ENCODE measurements at places on chromosomes 2 and 18.

DNA sequence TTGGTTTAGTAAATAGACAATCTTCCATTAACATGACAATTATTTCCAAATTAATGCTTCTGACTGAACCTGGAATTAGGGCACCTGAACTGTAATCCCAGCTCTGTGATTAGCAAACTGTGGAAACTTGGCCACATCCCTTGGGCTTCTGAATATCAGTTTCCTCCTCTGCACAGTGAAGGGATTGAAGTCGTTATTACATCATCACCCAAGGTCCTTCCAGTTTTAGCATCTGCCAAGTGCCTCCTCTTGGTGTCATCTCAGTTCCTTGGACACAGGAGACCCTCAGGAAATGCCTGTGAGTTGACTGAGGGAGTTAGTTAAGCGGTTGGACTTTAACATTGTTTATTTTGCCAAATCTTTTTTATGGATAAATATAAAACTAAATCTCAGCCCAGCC lies 64.8 kb downstream of the MOGAT1 start:
- DNase-seq: peak; percentile 66
- no peak overlapping the region for H3K4me3 ChIP-seq
- H3K36me3 ChIP-seq: no peaks in the 10 kb centered on the region
- H3K27me3 ChIP-seq: no peaks in the 10 kb centered on the region

- no peak overlapping the region for H3K27ac ChIP-seq
- H3K4me1 ChIP-seq: no peaks in the 10 kb centered on the region
- H3K27me3 ChIP-seq: no peaks in the 10 kb centered on the region
- no peaks in the 10 kb centered on the region for H3K36me3 ChIP-seq
- no peak overlapping the region for H3K4me3 ChIP-seq
These were observed 210.8 kb upstream of the THUMPD2 start for GRCh38 chr2:39989888-39990287.

DNA sequence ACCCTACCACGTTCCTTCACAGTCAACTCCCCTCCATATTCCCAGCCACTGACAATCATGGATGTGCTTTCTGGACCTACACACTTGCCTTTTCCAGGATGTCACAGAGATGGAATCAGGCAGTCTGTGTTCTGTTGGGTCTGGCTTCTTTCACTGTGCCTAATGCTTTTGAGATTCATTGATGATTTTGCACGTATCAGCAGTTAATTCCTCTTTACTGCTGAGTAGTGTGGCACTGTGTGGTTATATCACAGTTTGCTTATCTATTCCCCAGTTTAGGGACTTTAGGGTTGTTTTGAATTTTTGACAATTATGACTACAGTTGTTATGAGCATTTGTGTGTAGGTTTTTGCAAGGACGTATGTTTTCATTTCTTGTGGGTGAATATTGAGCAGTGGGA lies 191.7 kb downstream of the ACKR3 start:
- H3K27me3 ChIP-seq: no peaks in the 10 kb centered on the region
- H3K4me1 ChIP-seq: no peaks in the 10 kb centered on the region
- no peaks in the 10 kb centered on the region for H3K36me3 ChIP-seq
- no peak for DNase-seq
- H3K27ac ChIP-seq: no peak overlapping the region

DNA sequence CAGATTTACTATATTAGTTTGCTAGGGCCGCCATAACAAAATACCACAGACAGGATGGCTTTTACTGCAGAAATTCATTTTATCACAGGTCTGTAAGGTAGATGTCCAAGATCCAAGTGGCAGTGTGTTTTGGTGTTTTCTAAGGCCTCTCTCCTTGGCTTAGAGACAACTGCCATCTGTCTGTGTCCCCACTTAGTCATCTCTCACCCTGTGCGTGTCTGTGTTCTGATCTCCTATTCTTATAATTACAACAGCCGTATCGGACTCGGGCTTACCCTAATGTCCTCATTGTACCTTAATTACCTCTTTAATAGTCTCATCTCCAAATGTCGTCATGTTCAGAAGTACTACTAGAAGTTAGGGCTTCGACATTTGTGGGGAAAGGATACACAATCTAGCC lies 362.3 kb upstream of the CDH19 start:
- H3K27ac ChIP-seq: no peak overlapping the region
- no peaks in the 10 kb centered on the region for H3K36me3 ChIP-seq
- H3K4me1 ChIP-seq: no peaks in the 10 kb centered on the region
- H3K4me3 ChIP-seq: no peak overlapping the region
- H3K27me3 ChIP-seq: no peaks in the 10 kb centered on the region
- DNase-seq: no peak

- H3K36me3 ChIP-seq: no peaks in the 10 kb centered on the region
- H3K4me3 ChIP-seq: no peak overlapping the region
- no peaks in the 10 kb centered on the region for H3K4me1 ChIP-seq
- no peaks in the 10 kb centered on the region for H3K27me3 ChIP-seq
These were observed 100.1 kb downstream of the MYOM1 start for GRCh38 chr18:3119401-3120341.

DNA sequence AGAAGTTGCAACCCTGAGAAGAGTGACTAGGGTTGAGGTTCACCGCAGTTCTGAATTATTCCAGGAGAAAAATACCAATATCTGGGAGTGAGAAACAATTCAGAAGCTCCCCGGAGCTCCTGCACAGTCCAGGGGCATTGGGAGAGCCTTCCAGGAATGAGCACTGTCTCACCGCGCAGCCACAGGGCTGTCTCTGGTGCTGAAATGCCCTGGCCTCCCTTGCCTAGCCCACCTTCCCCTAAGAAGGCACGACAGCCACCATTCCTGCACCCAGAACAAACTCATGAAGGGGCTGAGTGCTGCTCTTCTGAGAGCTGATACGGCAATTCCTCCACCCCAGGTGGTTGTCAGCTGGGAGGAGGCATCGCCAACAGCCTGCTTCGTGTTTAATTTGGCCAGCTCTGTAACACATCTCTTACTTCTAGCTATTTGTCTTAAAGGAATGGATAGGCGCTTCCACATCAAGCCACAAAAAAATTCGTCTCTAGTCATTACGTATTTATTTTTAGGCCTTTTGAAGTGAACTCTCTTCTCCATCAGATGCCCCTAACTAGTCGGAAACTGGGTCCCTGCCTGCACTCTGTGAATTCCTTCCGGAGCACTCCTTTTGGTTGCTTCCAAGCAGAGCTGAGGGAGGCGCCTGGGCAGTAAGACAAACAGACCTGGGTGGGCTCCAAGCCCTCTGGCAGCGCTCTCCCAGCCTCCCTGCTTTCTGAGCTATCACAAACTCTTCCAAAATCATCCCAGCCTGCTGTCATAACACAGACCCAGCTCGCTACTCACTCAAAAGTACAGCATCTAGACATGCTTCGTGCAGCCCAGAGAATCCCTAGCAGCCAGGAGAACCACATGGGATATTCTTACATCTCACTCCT lies 120.5 kb upstream of the CCDC68 start:
- peak; percentile 67 for DNase-seq
- H3K27ac ChIP-seq: no peak overlapping the region
- H3K36me3 ChIP-seq: no peaks in the 10 kb centered on the region
- H3K4me3 ChIP-seq: no peak overlapping the region
- no peaks in the 10 kb centered on the region for H3K27me3 ChIP-seq

DNA sequence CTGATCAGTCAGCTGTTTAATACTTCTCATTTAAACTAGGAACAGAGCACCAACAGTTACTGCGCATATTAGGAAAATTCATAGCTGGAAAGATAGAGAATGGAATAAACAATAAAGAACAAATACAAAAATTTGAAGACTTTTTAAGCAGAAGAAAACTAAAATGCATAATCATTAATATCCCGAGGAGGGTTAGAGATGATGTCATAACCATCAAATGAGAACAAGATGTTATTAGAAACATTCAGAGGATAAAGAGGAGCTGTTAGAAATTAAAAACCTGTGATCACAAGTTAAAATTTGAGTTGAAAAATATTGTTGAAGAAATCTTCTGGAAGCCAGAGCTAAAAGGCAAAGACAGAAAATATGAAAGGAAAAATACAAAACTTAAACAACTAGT lies 54.0 kb upstream of the ALKAL2 start:
- H3K4me1 ChIP-seq: no peaks in the 10 kb centered on the region
- H3K36me3 ChIP-seq: no peaks in the 10 kb centered on the region
- no peak overlapping the region for H3K27ac ChIP-seq
- DNase-seq: no peak
- no peaks in the 10 kb centered on the region for H3K27me3 ChIP-seq

DNA sequence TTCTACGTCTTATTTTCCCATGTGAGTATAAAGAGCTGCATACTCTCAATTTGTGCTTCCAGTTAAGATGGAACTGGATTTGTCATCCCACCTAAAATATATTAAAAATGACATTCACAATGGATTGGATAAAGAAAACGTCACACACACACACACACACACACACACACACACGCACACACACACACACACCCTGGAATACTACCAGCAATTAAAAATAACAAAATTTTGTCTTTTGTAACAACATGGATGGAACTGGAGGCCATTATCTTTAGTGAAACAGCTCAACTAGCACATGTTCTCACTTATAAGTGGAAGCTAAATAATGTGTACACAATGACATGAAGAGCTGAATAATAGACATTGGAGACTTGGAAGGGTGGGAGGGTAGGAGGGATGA lies 3.8 kb upstream of the QPCT start:
- no peaks in the 10 kb centered on the region for H3K27me3 ChIP-seq
- no peak overlapping the region for H3K27ac ChIP-seq
- no peaks in the 10 kb centered on the region for H3K36me3 ChIP-seq
- no peaks in the 10 kb centered on the region for H3K4me1 ChIP-seq
- H3K4me3 ChIP-seq: no peak overlapping the region

GRCh38 chr2:20291106-20291564 lies 59.5 kb downstream of the PUM2 start:
- H3K4me3 ChIP-seq: no peak overlapping the region
- peaks cover 6% of the 10 kb centered on the region for H3K4me1 ChIP-seq
- peak; percentile 75 for DNase-seq
- H3K27ac ChIP-seq: peak overlapping the region; percentile 3
- H3K36me3 ChIP-seq: peaks cover 2% of the 10 kb centered on the region
- no peaks in the 10 kb centered on the region for H3K27me3 ChIP-seq

GRCh38 chr2:37355735-37356134 lies 11.3 kb downstream of the QPCT start:
- no peak for DNase-seq

- H3K4me1 ChIP-seq: peaks cover 22% of the 10 kb centered on the region
- H3K27me3 ChIP-seq: no peaks in the 10 kb centered on the region
- H3K36me3 ChIP-seq: peaks cover 11% of the 10 kb centered on the region
- H3K4me3 ChIP-seq: no peak overlapping the region
- peak; percentile 80 for DNase-seq
These were observed 174.9 kb downstream of the SEPTIN10 start for GRCh38 chr2:109438773-109439389.

- no peaks in the 10 kb centered on the region for H3K36me3 ChIP-seq
- no peak for DNase-seq
- no peaks in the 10 kb centered on the region for H3K4me1 ChIP-seq
- no peak overlapping the region for H3K27ac ChIP-seq
These were observed 134.1 kb upstream of the GPC1 start for GRCh38 chr2:240301256-240301795.

GRCh38 chr2:211439011-211439410 lies 882.6 kb downstream of the CPS1 start:
- no peaks in the 10 kb centered on the region for H3K27me3 ChIP-seq
- no peak overlapping the region for H3K4me3 ChIP-seq
- no peaks in the 10 kb centered on the region for H3K4me1 ChIP-seq
- no peak for DNase-seq

- no peaks in the 10 kb centered on the region for H3K4me1 ChIP-seq
- peaks cover 1% of the 10 kb centered on the region for H3K36me3 ChIP-seq
- no peak overlapping the region for H3K27ac ChIP-seq
These were observed 6.8 kb downstream of the GALM start for GRCh38 chr2:38672445-38673391.

- H3K27ac ChIP-seq: no peak overlapping the region
- no peaks in the 10 kb centered on the region for H3K27me3 ChIP-seq
- no peaks in the 10 kb centered on the region for H3K36me3 ChIP-seq
- DNase-seq: no peak
- no peak overlapping the region for H3K4me3 ChIP-seq
These were observed 1612.6 kb upstream of the NXPH2 start for GRCh38 chr2:140392824-140393223.

GRCh38 chr2:16187482-16187817 lies 247.1 kb downstream of the MYCN start:
- no peak overlapping the region for H3K27ac ChIP-seq
- no peaks in the 10 kb centered on the region for H3K36me3 ChIP-seq
- no peak overlapping the region for H3K4me3 ChIP-seq
- DNase-seq: no peak
- no peaks in the 10 kb centered on the region for H3K27me3 ChIP-seq

DNA sequence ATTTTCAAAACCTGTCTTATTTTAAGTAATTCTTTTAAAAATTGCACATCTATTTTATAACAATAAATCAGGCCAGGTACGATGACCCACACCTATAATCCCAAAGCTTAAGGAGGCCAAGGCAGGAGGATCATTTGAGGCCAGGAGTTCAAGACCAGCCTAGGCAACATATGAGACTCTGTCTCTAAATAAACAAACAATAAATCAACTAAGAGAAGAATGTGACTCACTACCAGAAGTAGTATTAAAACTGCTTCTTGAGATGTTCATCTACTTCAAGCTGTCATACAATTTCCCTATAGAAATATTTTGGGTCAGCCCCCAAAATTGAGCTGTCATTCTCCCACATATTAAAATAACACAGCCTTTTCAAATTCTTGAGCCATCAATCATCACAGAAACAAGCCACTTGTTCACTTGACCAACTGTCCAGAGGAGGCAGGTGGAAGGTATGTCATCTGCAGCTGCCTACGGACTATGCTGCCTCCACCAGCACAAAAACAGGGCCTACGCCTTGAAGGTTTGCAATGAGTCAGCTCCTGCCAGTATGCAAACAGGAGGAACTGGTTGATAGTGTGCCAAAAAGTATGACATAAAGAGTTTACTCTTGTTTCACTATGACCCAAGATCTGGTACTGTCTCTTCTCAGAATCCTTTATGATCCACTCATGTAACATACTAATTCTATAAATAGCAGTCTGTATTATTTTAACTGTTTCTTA lies 33.6 kb downstream of the KIDINS220 start:
- no peaks in the 10 kb centered on the region for H3K27me3 ChIP-seq
- DNase-seq: peak; percentile 94
- no peak overlapping the region for H3K27ac ChIP-seq

DNA sequence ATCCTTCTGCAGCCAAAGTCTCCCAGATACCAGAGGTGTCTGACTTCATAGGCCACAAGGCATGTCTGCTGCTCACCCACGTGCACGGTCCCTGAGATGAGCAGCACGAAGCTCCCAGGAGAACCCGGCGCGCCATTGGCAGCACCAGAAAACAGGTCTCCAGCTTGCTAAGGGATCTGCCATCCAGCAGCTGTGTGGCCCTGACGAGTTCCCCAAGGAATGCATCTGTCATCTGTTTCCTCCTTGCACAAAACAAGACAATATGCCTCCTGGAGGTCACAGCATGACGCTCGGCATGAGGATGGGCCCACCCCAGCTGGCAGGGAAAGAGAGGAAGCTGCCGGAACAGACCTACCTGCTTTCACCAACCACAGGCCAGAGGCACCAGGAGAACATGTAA lies 29.2 kb downstream of the HS6ST1 start:
- no peak overlapping the region for H3K27ac ChIP-seq
- no peaks in the 10 kb centered on the region for H3K27me3 ChIP-seq
- no peak for DNase-seq
- no peaks in the 10 kb centered on the region for H3K4me1 ChIP-seq
- no peak overlapping the region for H3K4me3 ChIP-seq
- H3K36me3 ChIP-seq: peaks cover 3% of the 10 kb centered on the region

GRCh38 chr2:95268211-95269035 lies 5.8 kb upstream of the PROM2 start:
- no peaks in the 10 kb centered on the region for H3K4me1 ChIP-seq
- no peak overlapping the region for H3K4me3 ChIP-seq
- H3K36me3 ChIP-seq: no peaks in the 10 kb centered on the region
- H3K27me3 ChIP-seq: no peaks in the 10 kb centered on the region

- H3K27ac ChIP-seq: no peak overlapping the region
- no peaks in the 10 kb centered on the region for H3K36me3 ChIP-seq
- no peaks in the 10 kb centered on the region for H3K27me3 ChIP-seq
- no peak for DNase-seq
- H3K4me3 ChIP-seq: no peak overlapping the region
These were observed 137.8 kb downstream of the PRKCE start for GRCh38 chr2:45789317-45789716.
